ENCODE measurements at places on chromosomes 3 and 15.

DNA sequence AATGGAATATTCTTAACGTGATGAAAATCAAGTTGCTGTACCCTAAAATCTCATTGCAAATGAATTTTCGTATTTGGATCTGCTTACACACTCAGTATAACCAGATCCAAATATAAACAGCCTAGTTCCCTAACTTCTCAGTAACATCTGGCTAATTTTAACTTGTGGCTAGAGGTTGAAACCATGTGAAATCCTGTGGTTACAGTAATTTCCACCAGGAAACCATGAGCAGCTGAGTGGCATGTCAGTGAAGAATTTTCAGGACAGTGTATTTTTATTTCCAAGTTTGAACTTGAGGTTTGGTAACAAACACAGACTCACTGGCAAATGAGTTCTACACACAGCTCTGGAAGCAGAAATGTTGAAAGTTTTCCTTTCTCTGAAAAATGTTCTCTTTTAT lies 754.1 kb downstream of the NR2F2 start:
- peak; percentile 29 for DNase-seq

- DNase-seq = no peak
Observed at GRCh38 chr15:34374816-34375215, 7.8 kb upstream of the LPCAT4 start.

GRCh38 chr3:163019260-163019659 lies 1522.7 kb downstream of the OTOL1 start:
- no peak for DNase-seq

- no peak for DNase-seq
Observed at GRCh38 chr15:96366526-96366877, 36.0 kb downstream of the NR2F2 start.

DNA sequence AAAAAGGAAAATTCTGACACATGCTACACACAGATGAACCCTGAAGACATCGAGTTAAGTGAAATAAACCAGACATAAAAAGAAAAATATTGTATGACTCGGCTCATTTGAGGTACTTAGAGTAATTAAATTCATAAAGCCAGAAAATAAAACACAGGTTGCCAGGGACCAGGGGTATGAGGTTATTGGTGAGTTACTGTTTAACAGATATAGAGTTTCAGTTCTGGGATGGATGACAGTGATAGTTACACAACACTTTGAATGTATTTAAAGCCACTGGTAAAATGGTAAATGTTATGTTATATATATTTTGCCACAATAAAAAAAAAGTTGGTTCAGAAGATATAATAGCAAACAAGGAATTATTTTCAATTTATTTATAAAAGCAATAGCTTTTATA lies 436.1 kb upstream of the WNT5A start:
- peak; percentile 19 for DNase-seq

- no peak for DNase-seq
Observed at GRCh38 chr3:24945563-24945962, 450.9 kb upstream of the THRB start.

- no peak for DNase-seq
Observed at GRCh38 chr3:50271314-50271936, 2.5 kb downstream of the SEMA3B start.

DNA sequence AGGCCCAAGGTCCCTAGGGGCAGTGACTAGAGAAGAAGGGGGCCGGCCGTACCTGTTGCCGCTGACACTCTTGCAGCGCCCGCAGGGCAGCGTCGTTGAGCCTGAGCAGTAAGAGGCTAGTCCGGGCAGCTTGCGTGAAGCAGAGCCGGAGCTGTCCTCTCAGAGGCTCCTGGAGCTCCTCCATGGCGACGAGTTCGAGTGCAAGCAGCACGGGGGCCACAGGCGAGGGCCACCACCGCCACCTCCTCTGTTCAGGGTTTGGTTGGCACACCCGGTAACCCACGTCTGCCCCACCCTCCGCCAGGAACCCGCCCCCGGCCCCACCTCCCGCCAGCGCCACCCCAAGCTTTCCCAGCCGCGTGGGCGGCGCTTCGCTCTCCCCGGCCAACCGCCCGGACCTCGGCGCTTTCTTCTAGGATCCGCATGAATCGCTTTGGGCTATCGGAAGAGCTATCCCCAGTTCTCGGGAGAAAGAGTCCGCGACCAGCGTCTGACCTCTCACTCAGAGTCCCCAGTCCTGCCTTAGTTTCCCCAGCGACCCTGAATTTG lies at the start of gene ELL3:
Gene ELL3, minus strand, starts transcription at position 249 of the 549 bp plus-strand sequence. Its CDS starts 65 bp downstream, at position 184.
- DNase-seq = peak; percentile 57

- no peak for DNase-seq
Observed at GRCh38 chr15:96409215-96410138, 79.0 kb downstream of the NR2F2 start.

GRCh38 chr15:87021751-87022150 lies 942.1 kb downstream of the AGBL1 start:
- no peak for DNase-seq

- no peak for DNase-seq
Observed at GRCh38 chr15:101126618-101127505, 125.0 kb downstream of the CHSY1 start.

DNA sequence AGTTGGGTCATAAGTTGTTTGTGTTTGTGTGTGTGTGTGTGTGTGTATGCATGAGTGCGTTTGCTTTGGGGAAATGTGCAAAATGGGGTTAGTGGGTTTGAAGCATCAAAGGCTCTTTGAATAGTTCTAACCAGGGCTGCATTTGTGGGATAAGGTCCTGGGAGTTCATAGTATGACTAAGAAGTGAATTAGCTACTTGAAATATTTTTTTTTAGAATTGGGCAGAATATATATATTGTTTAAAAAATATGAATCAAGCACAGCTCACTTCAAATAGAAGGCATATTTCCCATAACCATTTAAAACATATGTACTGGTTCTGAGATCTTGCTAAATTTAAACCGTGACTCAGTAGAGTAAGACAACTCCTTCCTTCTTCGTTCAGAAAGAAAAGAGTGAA lies 43.1 kb downstream of the IGF2BP2 start:
- DNase-seq = peak; percentile 85

- no peak for DNase-seq
Observed at GRCh38 chr15:45287390-45287956, 35.4 kb downstream of the SLC28A2 start.

DNA sequence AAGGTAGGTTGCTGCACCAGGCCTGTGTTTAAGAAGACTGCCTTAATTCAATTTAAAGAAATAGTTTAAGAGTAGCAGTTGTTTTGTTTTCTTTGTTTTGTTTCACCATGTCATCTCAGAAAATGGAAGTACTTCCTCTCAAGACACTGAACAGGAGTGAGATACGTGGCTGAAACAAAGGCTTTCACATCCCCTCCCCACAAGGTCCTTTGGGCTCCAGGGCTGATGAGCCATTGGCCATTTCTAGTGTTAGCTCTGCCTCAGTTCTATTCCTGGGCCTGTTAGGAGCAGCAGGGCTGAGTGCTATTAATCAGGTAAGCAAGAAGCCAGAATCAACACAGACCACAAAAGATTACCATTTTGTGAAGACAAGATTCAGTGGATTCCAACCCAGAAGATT lies 132.8 kb downstream of the KCNAB1 start:
- DNase-seq = no peak

GRCh38 chr3:32391643-32392535 lies at the start of gene CMTM7:
TSS of gene CMTM7 (plus strand) at chr3:32391853. CDS start at chr3:32391907, 54 bp downstream.
- DNase-seq = peak; percentile 57

- no peak for DNase-seq
Observed at GRCh38 chr3:120302361-120302760, 17.3 kb upstream of the GPR156 start.

- DNase-seq = peak; percentile 32
Observed at GRCh38 chr15:60869851-60870250, 359.3 kb downstream of the RORA start.

DNA sequence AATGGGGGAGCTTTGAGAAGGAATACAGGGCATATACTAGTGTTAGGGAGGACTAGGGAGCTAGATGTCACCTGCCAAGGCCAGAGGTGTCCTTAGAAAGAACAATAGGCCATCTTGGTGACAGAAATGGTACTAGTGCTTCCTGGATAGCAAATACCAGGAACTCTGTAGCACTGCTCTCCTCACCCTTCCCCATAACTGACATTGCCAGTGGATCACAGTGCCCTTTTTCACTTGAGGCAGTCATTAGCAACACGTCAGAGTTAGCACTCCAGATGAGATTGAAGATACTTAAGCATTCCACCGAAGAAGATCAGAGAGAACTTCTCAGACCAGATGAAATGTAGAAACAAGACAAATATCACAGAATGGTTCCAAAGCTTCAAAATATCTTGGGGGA lies 103.1 kb upstream of the PDZRN3 start:
- no peak for DNase-seq

DNA sequence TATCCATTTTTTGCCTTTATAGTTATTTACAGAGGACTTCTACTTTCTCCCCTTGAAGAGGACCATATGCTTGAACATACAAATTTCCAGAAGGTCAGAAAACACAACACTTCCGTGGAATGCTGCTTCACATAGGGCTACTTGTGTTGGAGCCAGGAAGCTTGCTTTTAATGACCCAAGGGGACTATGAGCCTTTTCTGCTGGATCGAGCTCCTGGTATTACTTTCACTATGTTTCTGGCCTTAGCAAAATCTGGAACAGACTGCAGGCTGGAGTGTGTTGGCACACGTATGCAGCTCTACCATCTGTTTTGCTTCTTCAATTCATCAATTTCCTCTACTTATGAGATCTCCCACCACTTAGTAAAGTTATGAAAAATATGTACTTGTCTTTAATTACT lies 69.3 kb upstream of the CBLB start:
- peak; percentile 43 for DNase-seq

All from renal cortical epithelial cell (primary cell).